Activated CD4-positive, alpha-beta memory T cell treated with anti-CD3 and anti-CD28 coated beads for 36 hours (primary cell): ENCODE measurements at places on chromosomes 12 and 14.

DNA sequence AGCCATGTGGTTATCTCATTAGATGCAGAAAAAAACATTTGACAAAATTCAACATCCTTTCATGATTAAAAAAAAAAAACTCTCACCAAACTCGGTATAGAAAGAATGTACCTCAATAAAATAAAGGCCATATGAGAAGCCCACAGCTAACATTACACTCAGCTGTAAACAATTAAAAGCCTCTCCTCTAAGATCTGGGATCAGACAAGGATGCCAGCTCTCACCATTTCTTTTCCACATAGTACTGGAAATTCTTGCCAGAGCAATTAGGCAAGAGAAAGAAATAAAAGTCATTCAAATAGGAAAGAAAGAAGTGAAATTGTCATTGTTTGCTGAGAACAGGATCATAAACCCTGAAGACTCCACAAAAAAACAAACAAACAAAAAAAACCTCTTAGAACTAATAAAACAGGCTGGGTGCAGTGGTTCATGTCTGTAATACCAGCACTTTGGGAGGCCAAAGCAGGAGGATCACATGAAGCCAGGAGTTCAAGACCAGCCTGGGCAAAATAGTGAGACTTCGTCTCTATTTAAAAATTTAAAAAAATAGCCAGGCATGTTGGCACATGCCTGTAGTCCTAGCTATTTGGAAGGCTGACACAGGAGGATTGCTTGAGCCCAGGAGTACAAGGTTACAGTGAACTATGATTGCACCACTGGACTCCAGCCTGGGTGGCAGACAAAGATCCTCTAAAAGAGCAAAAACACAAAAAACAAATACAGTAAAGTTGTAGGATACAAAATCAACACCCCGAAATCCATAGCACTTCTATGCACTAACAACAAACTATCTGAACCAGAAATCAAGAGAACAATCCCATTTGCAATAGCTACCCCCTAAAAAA, 114.4 kb downstream of the FOXA1 start:
- no peaks in the 10 kb centered on the region for H3K36me3 ChIP-seq
- DNase-seq = no peak
- H3K4me1 ChIP-seq = no peaks in the 10 kb centered on the region
- no peak overlapping the region for H3K27ac ChIP-seq

DNA sequence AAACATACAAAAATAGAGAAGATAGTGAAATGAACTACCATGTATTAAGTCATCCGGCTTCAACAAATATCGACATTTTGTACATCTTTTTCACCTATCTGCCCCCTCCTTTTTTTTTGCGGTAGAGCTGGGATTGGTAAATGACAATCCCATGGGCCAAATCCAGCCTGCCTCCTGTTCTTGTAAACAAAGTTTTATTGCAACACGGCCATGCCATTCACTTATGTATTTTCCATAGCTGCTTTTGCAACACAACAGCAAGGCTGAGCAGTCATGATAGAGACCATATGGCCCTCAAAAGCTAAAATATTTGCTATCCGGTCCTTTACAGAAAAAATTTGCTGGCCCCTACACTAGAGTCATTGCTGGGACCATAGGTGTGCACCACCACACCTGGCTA, 58.1 kb upstream of the PLEKHG3 start:
- no peak for DNase-seq
- H3K36me3 ChIP-seq = no peaks in the 10 kb centered on the region
- peaks cover 6% of the 10 kb centered on the region for H3K27me3 ChIP-seq
- H3K4me3 ChIP-seq = no peak overlapping the region

- no peaks in the 10 kb centered on the region for H3K27me3 ChIP-seq
- DNase-seq = no peak
- peaks cover 38% of the 10 kb centered on the region for H3K4me1 ChIP-seq
- H3K27ac ChIP-seq = peak overlapping the region; percentile 50
Observed at GRCh38 chr12:108649126-108649525, 15.4 kb upstream of the SELPLG start.

DNA sequence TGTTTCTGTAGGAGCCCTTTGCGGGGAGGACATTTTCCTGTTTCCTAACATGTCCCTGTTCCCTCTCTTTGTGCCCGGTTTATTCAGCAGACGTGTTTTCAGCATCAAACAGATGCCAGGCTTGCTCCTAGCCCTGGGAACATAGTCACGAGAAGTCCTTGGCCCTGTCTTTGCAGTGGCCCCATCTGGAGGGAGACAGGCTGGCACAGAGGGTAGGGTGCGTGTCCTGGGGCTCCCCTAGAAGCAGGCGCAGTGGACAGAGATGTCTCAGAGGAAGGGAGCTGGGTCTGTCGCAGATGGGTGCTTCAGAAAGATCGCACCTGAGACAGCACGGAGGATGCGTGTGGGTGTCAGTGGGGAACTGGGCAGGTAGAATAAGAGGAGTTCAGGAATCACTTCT, 75.0 kb upstream of the DYNC1H1 start:
- H3K36me3 ChIP-seq = peaks cover 35% of the 10 kb centered on the region
- no peak for DNase-seq
- no peaks in the 10 kb centered on the region for H3K4me1 ChIP-seq
- no peak overlapping the region for H3K4me3 ChIP-seq
- H3K27ac ChIP-seq = peak overlapping the region; percentile 36
- H3K27me3 ChIP-seq = no peaks in the 10 kb centered on the region

GRCh38 chr14:94867946-94868771, 98.2 kb upstream of the GSC start:
- H3K27ac ChIP-seq = no peak overlapping the region
- no peaks in the 10 kb centered on the region for H3K4me1 ChIP-seq
- no peak overlapping the region for H3K4me3 ChIP-seq
- H3K36me3 ChIP-seq = no peaks in the 10 kb centered on the region
- no peak for DNase-seq
- H3K27me3 ChIP-seq = peaks cover 17% of the 10 kb centered on the region

DNA sequence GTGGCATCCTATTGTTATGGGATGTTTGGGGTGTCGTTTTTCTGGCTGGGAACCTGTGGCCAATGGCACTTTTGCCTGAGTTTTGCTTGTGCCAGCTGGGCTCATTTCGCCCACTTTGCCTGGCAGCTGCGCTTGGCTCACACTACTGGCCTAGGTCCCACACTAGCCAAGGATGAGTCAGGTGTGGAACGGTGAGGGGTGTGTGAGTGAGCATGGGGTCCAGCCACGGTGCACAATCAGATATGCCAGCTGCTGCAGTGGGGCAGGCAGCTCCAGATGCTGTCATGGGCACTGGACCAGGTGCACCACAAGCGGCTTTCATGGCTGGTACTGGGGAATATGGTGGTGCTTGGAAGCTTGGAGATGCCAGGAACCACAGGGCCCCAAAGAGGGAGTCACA, 21.5 kb downstream of the TRHDE start:
- no peaks in the 10 kb centered on the region for H3K36me3 ChIP-seq
- H3K27me3 ChIP-seq = no peaks in the 10 kb centered on the region
- no peak overlapping the region for H3K4me3 ChIP-seq
- DNase-seq = no peak
- H3K27ac ChIP-seq = no peak overlapping the region
- H3K4me1 ChIP-seq = no peaks in the 10 kb centered on the region

GRCh38 chr12:2930865-2931264, 28.3 kb upstream of the TEAD4 start:
- DNase-seq = no peak
- peaks cover 2% of the 10 kb centered on the region for H3K4me1 ChIP-seq

DNA sequence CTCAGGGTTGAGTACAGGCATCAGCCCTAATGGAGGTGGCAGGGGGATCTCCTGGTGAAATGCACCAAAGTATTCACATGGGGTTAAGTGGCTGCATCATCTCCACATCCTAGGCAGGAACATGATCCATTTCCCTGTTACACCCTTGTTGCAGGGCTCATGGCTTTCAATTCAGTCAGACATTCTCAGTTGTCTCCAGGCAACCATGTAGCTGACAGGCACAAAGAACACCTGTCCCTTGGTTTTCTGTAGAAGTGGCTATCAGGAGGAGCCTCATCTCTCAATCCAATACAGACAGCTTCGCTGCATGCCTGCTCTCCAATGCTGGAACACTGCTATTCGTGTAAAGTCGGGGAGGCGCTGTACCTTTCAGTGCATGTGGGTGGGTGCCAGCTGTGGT, 299.0 kb upstream of the FOXG1 start:
- no peaks in the 10 kb centered on the region for H3K27me3 ChIP-seq
- no peaks in the 10 kb centered on the region for H3K36me3 ChIP-seq
- H3K27ac ChIP-seq = no peak overlapping the region
- H3K4me1 ChIP-seq = no peaks in the 10 kb centered on the region
- H3K4me3 ChIP-seq = no peak overlapping the region

- no peak overlapping the region for H3K4me3 ChIP-seq
- peaks cover 22% of the 10 kb centered on the region for H3K4me1 ChIP-seq
- peaks cover 12% of the 10 kb centered on the region for H3K36me3 ChIP-seq
- H3K27me3 ChIP-seq = no peaks in the 10 kb centered on the region
- no peak for DNase-seq
Observed at GRCh38 chr12:56658921-56659320, 13.1 kb upstream of the ATP5F1B start.

DNA sequence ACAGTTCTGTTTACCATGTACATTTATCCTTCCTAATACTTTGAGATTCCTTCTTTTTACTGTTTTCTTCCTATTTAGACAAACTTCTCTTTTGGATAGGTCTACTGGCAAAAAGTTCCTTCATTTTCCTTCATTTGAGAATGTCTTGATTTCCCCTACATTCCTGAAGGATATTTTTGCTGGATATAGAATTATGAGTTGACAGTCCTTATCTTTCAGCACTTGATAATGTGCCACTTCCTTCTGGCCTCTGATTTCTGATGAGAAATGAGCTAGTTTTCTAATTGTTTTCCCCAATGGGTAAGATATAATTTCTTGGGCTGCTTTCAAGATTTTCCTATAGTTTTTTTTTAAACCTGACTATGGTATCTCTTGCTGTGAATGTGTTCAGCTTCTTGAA, 75.6 kb downstream of the CEP83 start:
- H3K4me1 ChIP-seq = peaks cover 40% of the 10 kb centered on the region
- H3K4me3 ChIP-seq = no peak overlapping the region
- peaks cover 57% of the 10 kb centered on the region for H3K36me3 ChIP-seq
- H3K27me3 ChIP-seq = no peaks in the 10 kb centered on the region
- no peak for DNase-seq
- H3K27ac ChIP-seq = no peak overlapping the region

DNA sequence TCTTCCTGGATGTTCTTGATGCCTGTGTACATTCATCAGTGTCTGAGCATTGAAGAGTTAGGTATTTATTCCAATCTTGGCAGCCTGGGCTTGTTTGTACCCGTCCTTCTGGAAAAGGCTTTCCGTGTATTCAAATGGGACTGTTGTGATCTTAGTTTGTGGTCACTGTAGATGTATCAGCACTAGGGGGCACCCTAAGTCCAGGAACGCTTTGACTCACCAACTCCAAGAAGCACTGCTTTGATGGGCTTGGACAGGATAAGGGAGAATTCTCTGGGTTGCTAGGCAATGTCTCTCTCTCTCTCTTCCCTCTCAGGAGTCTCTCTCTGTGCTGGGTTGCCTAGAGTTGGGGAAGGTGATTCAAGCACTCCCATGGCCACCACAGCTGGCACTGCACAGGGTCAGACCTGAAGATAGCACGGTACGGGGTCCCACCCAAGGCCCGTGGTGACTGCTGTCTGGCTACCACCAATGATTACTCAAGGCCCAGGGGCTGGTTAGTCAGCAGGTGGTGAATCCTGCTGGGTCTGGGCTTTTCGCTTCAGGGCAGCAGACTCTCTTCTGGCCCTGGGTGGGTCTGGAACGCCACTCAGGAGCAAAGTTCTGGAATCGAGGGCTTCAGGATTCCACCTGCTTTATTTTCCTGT, 211.1 kb upstream of the RGS6 start:
- peak; percentile 42 for DNase-seq
- H3K4me3 ChIP-seq = no peak overlapping the region
- H3K36me3 ChIP-seq = peaks cover 23% of the 10 kb centered on the region
- no peaks in the 10 kb centered on the region for H3K27me3 ChIP-seq
- peaks cover 3% of the 10 kb centered on the region for H3K4me1 ChIP-seq

DNA sequence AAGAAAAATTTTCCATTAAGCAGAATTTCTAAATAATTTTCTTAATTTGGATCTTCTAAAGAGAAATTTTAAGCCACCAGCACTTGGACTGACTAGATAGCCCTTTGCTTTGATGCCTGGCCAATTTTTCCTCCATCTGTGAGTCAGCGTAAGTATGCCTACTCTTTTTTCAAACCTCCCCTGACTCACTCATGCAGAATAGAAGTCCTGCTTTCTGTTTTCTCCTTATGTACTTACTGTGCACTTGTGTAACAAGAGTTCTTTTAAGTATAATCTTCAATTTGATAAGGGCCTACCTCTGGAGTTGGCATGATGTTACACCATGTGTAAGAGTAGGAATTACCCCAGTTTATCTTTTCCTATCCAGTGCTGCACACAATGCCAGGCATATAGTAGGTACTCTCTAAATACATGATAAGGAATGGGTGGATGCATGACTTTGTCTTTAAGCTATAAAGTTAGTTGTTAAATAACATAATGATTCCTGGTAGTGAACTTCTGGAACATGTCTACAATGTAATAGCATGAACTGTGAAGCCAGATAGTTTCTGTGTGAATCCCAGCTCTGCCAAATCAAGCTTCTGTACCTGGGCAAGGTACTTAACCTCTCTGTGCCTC, 329.6 kb downstream of the TMTC2 start:
- H3K4me3 ChIP-seq = no peak overlapping the region
- H3K27me3 ChIP-seq = no peaks in the 10 kb centered on the region
- peaks cover 2% of the 10 kb centered on the region for H3K36me3 ChIP-seq
- peaks cover 10% of the 10 kb centered on the region for H3K4me1 ChIP-seq
- DNase-seq = no peak

GRCh38 chr14:69487771-69488170, 3.2 kb downstream of the PLEKHD1 start:
- peaks cover 27% of the 10 kb centered on the region for H3K27me3 ChIP-seq
- H3K27ac ChIP-seq = no peak overlapping the region
- DNase-seq = no peak
- H3K36me3 ChIP-seq = no peaks in the 10 kb centered on the region
- no peaks in the 10 kb centered on the region for H3K4me1 ChIP-seq

GRCh38 chr14:97107760-97108159, 310.6 kb downstream of the VRK1 start:
- DNase-seq = no peak
- H3K4me3 ChIP-seq = no peak overlapping the region
- H3K27ac ChIP-seq = no peak overlapping the region
- peaks cover 4% of the 10 kb centered on the region for H3K36me3 ChIP-seq

DNA sequence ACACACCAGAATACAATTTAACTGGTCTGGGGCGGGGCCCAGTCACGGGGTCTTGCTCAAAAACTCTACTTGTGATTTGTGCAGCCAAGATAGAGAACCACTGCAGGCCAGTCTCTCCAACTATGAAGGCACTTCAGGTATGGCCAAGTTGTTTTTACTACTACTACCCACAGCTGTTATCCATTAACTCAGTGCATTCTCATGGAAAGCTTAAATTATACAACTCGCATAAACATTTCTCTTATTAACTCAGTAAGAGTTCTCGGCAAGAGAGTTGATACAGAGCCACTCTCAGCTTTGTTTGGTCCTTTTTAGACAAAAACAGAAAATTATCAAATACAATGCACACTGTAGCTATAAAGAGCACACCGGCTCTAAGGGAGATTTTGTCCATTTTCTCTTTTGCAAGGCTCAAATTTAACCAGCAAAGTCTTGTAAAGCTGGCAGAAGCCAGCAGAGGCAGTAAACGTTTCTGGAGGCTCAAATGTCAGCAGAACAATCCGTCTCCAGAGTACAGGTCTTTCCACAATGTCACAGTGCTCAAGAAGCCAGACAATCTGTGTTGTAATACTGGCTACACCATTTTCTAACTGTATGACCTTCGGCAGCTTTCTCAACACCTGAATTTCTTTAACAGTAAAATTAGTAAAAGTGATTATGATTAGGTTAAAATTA, 85.9 kb downstream of the PTGER2 start:
- no peak for DNase-seq
- H3K4me1 ChIP-seq = peaks cover 51% of the 10 kb centered on the region
- H3K27me3 ChIP-seq = peaks cover 15% of the 10 kb centered on the region
- peaks cover 2% of the 10 kb centered on the region for H3K36me3 ChIP-seq
- no peak overlapping the region for H3K4me3 ChIP-seq

- H3K4me3 ChIP-seq = no peak overlapping the region
- no peaks in the 10 kb centered on the region for H3K36me3 ChIP-seq
- peaks cover 49% of the 10 kb centered on the region for H3K27me3 ChIP-seq
Observed at GRCh38 chr12:54195737-54196347, 7.1 kb upstream of the SMUG1 start.
